ENCODE measurements at places on chromosomes 1 and 21. TPM values are rescaled to one million over a fixed set of nuclear protein-coding genes. Genes with fewer than 3 reads are reported as not detected.

- no peak for DNase-seq
Measured at GRCh38 chr1:214165850-214166374, 115.0 kb upstream of the SMYD2 start.

GRCh38 chr1:207890136-207890738 lies 20.7 kb downstream of the CD34 start:
- DNase-seq: no peak

GRCh38 chr1:8350914-8351684 lies 33.2 kb downstream of the SLC45A1 start:
- DNase-seq: no peak

DNA sequence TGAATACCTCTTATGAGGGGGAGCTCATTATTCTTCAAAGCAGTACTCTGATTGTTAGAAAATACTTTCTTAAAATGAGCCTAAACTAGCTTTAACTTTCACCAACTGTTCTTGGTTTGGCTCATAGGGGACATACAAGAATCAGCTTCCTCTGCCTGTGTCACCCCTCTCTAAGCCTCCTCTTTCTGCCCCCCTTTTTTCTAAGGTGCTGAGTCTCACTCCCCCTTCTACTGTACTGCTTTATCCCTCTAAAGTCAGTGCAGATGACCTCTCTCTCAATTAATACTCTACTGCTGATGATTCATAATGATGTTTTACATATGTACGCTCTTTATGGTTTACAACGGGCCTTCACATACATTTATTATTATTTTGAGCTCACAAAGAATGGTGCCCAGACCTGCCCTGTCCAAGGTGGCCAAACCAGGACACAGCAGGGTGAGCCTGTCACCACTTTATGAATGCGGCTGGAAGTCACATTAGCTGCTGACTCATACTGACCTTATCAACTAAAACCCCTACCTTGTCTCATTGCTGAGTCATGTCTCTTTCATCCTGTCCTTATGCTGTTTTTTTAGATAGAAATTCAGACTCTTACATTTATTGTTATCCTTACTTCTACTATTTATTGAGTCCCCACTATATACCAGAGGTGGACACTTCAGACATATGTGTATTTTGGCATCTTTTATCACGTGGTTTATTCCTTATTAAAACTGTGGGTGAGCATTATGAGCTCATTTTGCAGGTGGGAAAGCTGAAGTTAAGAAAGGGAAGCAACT lies 126.9 kb downstream of the RNF220 start:
- no peak for DNase-seq

The FOXO6 gene
- total RNA-seq: 3.6 TPM

The NCAM2 gene
- total RNA-seq: 184 TPM

- no peak for DNase-seq
Measured at GRCh38 chr1:78038071-78038470, 7.7 kb upstream of the GIPC2 start.

The TSPAN2 gene
- 4.0 TPM for total RNA-seq

- DNase-seq: no peak
Measured at GRCh38 chr1:39631361-39632322, 7.8 kb downstream of the HEYL start.

GRCh38 chr1:44033041-44033575 lies 1.8 kb upstream of the SLC6A9 start:
- DNase-seq: no peak

The CD5L gene
- total RNA-seq: not detected

- no peak for DNase-seq
Measured at GRCh38 chr1:246591958-246592357, 25.7 kb downstream of the CNST start.

The FAM151A gene
- not detected for total RNA-seq

- DNase-seq: no peak
Measured at GRCh38 chr21:26421724-26422123, 151.4 kb downstream of the CYYR1 start.

- DNase-seq: no peak
Measured at GRCh38 chr1:63261736-63262458, 60.5 kb upstream of the FOXD3 start.

The DLGAP3 gene
- 135 TPM for total RNA-seq

DNA sequence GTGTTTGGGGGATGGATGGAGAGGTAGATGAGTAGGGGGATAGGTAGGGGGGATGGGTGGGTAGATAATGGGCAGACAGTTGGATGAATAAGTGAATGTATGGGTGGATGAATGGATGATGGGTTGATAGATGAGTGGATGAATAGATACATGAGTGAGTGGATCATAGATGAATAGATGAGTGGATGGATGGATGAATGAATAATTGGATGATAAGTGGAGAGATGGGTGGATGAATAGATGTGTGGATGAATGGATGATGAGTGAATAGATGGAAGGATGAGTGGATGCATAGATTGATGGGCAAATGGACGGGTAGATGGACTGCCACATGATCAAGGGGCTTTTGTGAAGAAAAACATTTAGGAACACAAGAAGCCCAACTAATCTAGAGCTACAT lies 133.3 kb upstream of the F3 start:
- DNase-seq: no peak

- DNase-seq: no peak
Measured at GRCh38 chr1:66444438-66445265, 89.3 kb upstream of the SGIP1 start.

The GPR3 gene
- total RNA-seq: 1.1 TPM

The TIE1 gene
- total RNA-seq: 12.8 TPM

DNA sequence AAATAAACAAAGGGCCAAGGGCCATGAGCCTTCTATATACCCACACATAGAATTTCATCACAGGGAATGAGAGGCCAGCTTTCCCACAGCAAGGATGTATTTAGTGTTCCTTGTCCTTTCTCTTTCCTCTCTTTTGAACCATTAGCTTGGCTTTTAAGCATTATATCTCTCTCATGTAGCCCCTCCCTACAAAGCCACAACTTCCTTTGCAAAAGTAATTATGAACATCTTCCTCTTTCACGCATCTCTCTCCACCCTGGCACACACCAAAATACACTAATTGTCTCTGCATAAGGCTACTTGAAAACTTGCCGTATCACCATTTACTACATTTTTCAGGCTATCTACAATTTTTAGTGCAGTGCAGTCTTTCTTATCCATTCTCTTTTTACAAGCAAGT lies 1.9 kb upstream of the AK5 start:
- no peak for DNase-seq

DNA sequence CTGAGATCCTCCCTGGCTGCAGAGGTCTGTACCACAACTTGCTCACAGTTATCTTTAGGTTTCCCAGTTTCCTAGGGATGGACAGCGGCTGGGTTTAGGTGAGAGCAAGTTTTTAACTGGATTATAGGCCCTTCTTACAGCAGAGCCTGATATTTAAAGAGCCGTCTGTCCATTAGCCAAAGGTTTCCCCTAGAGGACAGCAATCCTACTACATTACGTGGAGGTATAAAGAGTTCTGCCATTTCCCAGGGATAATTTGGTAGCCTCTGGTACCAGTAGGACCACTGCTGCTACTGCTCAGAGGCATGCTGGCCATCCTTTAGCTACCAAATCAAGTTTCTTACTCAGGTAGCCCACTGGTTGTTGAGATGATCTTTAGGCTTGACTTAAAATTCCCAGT lies 21.9 kb upstream of the FCGR2A start:
- DNase-seq: no peak

The C1orf50 gene
- total RNA-seq: 13.5 TPM

GRCh38 chr1:198079432-198079951 lies 77.3 kb upstream of the NEK7 start:
- no peak for DNase-seq

- no peak for DNase-seq
Measured at GRCh38 chr1:89464008-89464407, 60.6 kb upstream of the LRRC8B start.

GRCh38 chr1:28509705-28510272 lies 3.9 kb downstream of the RCC1 start:
- no peak for DNase-seq

DNA sequence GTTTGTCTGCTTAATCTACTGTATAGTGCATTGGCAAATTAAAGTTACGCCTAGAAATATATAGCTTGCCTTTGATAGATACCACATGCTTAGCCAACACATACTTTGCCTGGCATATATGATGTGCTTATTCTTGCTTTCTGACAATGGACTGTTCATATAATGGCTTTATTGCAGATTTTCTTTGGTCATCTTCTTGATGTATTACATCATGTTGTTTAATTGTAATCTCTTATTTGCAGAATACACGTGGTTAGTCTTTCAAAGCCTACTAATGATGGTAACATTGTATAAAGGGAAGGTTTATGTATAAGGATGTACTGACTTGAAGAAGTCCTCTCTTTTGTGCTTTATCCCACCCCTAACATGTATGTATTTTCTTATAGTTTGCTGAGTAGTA lies 201.5 kb downstream of the PDE4B start:
- DNase-seq: no peak

The LRRN2 gene
- 44.5 TPM for total RNA-seq

GRCh38 chr1:7070389-7071029 lies 285.3 kb downstream of the CAMTA1 start:
- no peak for DNase-seq

The BSND gene
- total RNA-seq: not detected

DNA sequence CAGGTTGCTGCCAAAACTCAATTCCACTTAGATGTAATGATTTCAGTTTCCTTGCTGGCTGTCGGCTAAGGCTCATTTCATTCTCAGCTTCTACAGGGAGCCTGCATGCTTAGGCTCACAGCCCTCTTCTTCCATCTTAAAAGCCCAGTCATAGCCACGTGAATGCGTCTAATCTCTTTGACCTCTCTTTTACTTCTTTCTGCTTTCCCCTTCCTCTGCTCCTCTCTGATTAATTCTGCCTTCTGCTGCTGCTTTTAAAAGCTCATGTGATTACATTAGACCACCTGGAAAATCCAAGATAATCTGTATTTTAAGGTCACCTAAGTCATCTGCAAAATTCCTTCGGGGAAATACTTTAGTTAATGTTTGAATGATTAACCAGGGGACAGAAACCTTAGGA lies 812.8 kb upstream of the BRINP3 start:
- no peak for DNase-seq

- DNase-seq: no peak
Measured at GRCh38 chr1:196535727-196536126, 72.5 kb downstream of the KCNT2 start.

- no peak for DNase-seq
Measured at GRCh38 chr21:37281993-37282392, 14.9 kb upstream of the VPS26C start.

The ARMH1 gene
- total RNA-seq: 11.2 TPM

- DNase-seq: peak; percentile 63
Measured at GRCh38 chr21:34545079-34545884, 33.3 kb upstream of the KCNE1 start.

DNA sequence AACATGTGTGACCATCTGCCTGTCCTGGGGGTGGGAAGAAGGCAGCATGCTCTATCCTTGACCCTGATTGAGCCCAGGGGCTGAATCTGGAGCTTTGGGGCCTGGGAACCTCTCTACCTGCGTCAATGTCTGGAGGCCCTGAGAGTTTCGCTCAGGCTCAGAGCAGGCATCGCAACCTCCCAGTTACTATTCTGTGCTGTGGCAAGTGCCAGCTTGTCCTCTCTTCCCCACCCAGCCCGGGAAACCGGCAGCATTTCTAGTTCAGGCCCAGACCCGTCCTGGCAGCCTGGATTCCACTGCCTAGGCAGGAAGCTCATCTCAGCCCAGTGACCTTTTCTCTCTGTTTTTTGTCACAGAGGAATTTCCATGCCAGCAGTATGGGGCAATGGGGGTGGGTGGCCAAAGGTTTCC lies 10.0 kb upstream of the IRF6 start:
- DNase-seq: no peak

The IVL gene
- not detected for total RNA-seq

- DNase-seq: no peak
Measured at GRCh38 chr1:66175581-66175980, 358.4 kb upstream of the SGIP1 start.

DNA sequence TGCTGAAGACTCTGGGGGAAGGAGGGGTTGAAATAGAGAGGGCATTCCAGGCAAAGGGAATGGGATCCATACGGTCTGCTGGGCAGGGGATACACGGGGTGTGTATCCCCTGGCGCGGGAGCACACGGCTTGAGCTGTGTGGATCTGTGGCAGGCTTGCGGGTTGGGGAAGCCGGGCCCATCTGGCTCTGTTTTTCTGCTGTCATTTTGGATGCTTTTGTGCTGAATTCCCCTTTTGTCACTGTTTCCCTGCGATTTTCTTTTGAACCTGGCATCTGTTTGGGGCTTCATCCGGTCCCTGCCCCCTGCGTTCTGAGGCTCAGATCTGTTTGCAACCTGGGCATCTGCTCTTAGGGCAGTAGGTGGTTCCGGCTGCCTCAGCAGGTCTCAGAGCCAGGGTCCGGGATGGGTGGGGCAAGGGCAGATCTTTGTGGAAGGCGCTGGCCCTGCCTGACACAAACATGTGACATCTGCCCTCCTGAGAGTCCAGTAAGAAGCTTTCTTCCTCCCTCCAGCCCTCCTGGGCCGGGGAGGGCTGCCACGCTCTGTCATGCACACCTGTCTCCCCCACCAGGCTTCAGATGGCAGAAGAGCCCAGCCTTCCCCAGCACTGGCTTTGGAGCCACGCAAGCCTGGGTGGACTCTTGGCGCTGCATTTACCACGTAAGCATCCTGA lies 84.0 kb downstream of the IGSF21 start:
- DNase-seq: no peak

DNA sequence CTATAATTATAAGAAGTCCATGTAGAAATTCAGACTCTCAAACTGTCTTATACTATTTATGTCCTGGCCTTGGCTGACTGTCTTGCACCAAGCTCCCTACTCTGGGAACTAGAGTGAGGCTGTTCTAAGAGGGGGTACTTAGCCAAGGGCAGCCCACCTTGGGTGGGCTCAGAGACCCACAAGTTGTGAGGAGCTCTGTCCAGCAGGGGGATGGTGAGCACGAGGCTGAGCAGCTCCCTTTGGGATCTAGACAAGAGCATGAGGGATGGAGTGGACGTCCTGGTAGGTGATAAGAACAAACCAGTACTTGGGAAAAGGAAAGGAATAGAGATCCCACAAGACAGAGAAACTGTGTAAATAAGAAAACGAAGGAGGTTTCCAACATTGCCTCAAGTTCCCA lies 127.1 kb upstream of the SLC44A3 start:
- DNase-seq: no peak

DNA sequence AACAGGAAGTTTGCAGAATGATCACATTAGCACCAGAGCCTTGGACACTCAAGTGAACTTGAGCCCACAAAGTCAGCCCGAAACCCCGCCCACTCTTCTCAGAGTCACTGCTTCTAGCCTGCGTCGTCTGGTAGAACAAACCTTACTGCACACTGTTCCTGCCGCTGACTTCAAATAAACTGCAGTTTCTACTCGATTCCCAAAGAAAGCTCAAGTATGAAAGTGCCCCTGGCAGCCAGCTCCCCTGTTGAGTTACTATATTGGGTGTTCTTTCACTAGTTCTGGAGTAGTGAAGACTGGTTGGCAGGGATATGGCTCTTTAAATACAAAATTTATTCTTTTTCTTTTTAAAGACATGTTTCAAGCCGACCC lies 164.7 kb downstream of the GALNT2 start:
- DNase-seq: no peak

GRCh38 chr1:200143347-200143746 lies 115.8 kb downstream of the NR5A2 start:
- DNase-seq: no peak

All from dorsolateral prefrontal cortex (tissue), 122 donors.